ENCODE measurements at places on chromosomes 16 and 17. TPM values are rescaled to one million over a fixed set of nuclear protein-coding genes. Genes with fewer than 3 reads are reported as not detected.

The CDC42EP4 gene
- total RNA-seq = 0.53 TPM

The CES2 gene
- 25.0 TPM for total RNA-seq

The GCSH gene
- total RNA-seq = 29.4 TPM

The CRYM gene
- total RNA-seq = not detected

The ZKSCAN2 gene
- 5.7 TPM for total RNA-seq

The PHKB gene
- 26.5 TPM for total RNA-seq

The TBC1D3B gene
- total RNA-seq = 3.2 TPM

The CD300LB gene
- total RNA-seq = not detected

The CENPV gene
- total RNA-seq = 81.8 TPM

The CCL13 gene
- total RNA-seq = not detected

The FBXW10 gene
- 0.19 TPM for total RNA-seq

The ZNF423 gene
- not detected for total RNA-seq

All from activated CD8-positive, alpha-beta memory T cell treated with anti-CD3 and anti-CD28 coated beads for 36 hours (primary cell).